Epithelial cell of alveolus of lung (primary cell): ENCODE measurements at places on chromosomes 16 and 17. TPM values are rescaled to one million over a fixed set of nuclear protein-coding genes. Genes with fewer than 3 reads are reported as not detected.

Gene TBC1D3E
- not detected in 2 replicates for total RNA-seq

Gene ZNF207
- total RNA-seq: 115 and 154 TPM in 2 replicates

Gene PPL
- total RNA-seq: 1.3 and 7.2 TPM in 2 replicates

Gene KRTAP4-5
- total RNA-seq: not detected in 2 replicates

Gene KRTAP3-3
- not detected in 2 replicates for total RNA-seq

Gene PLEKHG4
- total RNA-seq: 14.4 and 23.2 TPM in 2 replicates

Gene TNFRSF13B
- not detected in 2 replicates for total RNA-seq

Gene IL17C
- 1.3 TPM in 1 of 2 replicates, not detected in the other for total RNA-seq

Gene EPX
- total RNA-seq: not detected in 2 replicates

Gene ZNF469
- total RNA-seq: 4.2 and 9.4 TPM in 2 replicates

Gene CA7
- not detected in 2 replicates for total RNA-seq

Gene CCDC154
- 0.80 TPM in 1 of 2 replicates, not detected in the other for total RNA-seq

Gene NFATC2IP
- total RNA-seq: 9.8 and 19.2 TPM in 2 replicates

Gene FOXF1
- total RNA-seq: 47.2 and 95.3 TPM in 2 replicates

Gene ZFP3
- total RNA-seq: 1.0 and 1.3 TPM in 2 replicates

Gene ABCC6
- 0.13 and 0.88 TPM in 2 replicates for total RNA-seq

Gene AATK
- 0.08 and 0.13 TPM in 2 replicates for total RNA-seq

Gene XYLT1
- total RNA-seq: 1.1 and 5.7 TPM in 2 replicates

Gene MT1H
- not detected in 2 replicates for total RNA-seq

Gene SHMT1
- 15.0 and 15.2 TPM in 2 replicates for total RNA-seq

Gene ZG16B
- 1.4 TPM in 1 of 2 replicates, not detected in the other for total RNA-seq

Gene TM4SF5
- total RNA-seq: not detected in 2 replicates

Gene SLC35G6
- total RNA-seq: not detected in 2 replicates
